ENCODE measurements at places on chromosomes 1 and 21.

DNA sequence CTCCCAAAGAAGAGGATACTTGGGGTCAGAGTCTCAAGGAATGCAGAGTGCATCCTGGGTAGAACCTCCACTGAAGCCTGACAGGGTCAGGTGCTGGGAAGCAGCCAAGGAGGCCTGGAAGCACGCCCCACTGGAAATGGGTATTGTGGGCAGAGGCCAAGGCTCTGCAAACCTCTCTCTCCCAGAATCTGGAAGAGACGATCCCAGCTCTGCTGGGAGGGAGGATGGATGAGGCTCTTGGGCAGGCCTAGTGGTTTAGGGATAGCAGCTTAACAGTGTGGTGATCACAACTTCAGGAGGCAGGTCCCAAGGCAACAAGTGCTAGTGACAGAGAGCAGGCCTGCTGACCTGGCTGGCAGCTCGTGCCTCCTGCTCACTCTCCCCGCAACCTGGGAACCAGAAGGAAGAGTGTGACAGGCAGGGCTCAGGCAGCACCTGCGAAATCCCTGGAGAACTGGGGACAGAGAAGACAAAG, 641.0 kb downstream of the PLPP3 start:
- DNase-seq = no peak

- no peak for DNase-seq
Observed at GRCh38 chr1:25039229-25039628, 109.2 kb upstream of the RUNX3 start.

- DNase-seq = no peak
Observed at GRCh38 chr1:3693321-3693720, 41.0 kb downstream of the TP73 start.

GRCh38 chr1:44249543-44249942, 36.3 kb downstream of the DMAP1 start:
- DNase-seq = no peak

GRCh38 chr1:94927405-94928175, 680 bp upstream of the CNN3 start:
- no peak for DNase-seq

GRCh38 chr1:109762821-109763645, 690 bp downstream of the EPS8L3 start:
- DNase-seq = peak; percentile 26

DNA sequence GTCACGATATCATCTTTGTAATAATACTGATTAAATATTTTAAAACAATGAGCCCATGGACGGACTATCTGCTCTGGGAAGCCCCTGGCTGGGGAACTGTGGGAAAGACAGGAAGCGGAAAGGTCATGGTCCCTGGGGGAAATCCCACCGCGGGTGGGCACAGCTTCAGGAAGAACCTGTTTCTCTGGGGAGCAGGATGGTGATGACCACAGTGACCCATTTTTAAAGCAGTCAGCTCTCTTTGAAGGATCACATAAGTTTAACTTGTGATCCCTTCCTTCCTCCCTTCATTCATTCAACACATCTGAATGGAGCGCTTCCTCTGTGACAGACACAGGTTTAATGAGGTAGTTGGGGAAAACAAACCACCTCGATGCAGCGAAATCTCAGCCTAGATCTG, 73.0 kb downstream of the DHRS3 start:
- no peak for DNase-seq

GRCh38 chr1:211196880-211197279, 62.3 kb upstream of the RCOR3 start:
- no peak for DNase-seq

DNA sequence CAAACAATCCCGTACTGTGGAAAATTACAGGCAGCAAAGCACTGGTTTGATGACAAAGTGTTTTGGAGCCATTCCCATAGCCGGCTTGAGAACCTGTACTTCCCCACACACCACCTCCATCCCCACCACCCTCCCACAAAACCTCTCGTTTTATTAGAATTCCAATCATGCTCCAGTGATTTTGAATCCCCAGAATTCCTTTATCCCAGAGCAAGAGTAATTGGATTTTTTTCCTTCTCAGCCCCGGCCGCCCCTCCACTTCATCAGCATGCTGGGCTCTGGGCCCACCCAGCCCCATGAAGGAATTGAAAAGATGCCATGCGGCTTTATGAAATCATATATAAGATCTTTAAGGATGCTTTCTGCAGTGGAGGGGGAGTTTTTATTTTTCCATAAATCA, 136.6 kb downstream of the OMA1 start:
- no peak for DNase-seq

DNA sequence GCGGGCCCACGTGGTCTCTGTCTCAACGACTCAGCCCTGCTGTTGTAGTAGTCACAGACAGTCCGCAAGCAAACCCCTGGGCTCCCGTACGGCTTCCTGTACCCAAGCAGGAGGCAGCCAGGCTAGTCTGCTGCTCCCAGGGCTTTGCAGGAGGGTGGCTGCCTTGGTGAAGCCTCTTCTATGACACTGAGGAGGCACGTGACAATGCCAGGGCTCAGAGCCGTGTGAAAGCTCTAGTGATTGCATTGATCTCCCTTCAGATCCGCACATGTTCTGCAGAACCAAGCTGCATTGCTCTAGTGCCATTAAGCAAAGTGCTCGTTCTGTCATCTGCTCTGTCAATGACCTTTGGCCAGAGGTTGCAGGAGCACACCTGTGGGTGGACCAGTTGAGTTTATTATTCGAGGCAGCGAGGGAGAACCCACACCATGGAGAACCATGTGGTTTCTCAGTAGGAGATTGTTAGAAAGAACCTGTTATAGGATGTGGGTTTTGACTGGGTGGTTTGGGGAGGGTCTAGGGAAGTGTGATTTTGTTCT, 18.0 kb downstream of the UMODL1 start:
- DNase-seq = no peak

DNA sequence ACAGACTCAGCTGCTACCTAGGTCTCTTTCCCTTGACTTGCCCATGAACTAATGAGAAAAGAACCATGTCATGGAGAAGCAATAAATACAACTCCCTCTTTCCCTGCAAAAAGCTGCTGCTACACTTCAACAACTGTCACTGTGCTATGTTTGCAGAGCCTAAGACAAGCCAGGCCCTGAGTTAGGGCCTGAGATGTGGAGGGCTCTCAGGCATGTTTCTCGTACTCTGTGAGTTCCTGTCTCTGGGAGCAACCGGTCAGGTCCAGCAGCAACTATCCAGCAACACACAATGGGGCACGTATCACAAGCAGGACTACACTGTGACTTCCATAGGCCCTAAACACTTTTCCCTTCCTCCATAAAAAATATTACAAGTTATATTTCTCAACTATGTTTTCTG, 91.7 kb downstream of the JAK1 start:
- DNase-seq = no peak

- no peak for DNase-seq
Observed at GRCh38 chr21:40667967-40668366, 179.0 kb downstream of the DSCAM start.

GRCh38 chr21:16797966-16798365, 714.9 kb upstream of the CXADR start:
- DNase-seq = no peak

DNA sequence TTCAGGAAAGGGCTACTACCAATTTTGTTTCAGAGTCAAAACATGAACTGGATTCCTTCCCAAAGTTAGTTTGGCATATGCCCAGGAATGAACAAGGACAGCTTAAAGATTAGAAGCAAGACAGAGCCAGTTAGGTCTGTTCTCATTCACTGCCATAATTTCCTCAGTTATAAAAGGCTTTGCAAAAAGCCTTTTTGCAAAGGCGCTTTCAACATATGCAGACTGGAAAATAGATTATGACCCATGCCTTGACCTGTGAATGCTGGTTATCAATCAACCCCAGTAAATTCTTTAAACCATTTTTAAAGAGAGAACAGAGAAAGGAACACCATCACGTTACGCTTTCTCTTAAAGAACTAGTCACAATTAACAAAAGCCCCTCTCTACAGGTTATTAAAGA, 1.7 kb upstream of the FRRS1 start:
- DNase-seq = no peak

DNA sequence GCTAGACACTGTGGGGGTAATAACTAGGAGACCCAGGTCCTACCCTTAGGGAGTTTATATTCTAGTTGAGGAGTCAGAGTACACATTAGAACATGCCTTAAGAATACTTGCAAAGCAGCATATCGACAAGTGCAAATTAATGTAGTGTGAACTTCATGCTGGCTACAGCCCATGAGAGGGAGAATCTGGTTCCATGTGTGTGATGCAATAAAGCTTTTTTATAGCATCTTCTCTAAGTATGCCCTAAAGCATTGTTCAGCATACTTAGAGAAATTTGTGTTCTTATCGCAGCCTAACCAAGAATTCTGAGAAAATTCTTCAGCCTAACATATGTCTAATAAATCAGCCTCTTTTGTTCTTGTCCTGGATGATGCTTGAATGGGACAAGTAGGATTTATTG, 95.5 kb downstream of the SDCCAG8 start:
- DNase-seq = no peak

DNA sequence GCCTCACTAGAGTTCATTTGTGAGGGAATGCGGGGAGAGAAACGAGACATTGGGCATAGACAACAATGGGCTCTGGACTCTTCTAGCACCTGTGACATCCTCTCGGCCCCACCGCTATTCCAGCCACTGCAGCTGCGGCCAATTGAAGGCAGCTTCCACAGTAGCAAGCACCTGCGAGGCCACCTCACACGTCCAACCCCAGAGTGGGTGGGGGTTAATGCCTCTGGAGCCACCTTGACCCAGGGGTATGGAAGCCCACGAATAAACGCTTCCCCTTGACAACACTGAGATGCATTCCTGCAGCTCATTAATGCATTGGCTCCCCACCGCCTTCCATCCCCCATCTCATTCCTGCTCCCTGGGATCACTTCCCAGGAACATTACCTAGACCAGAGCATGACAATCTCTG, 104.4 kb downstream of the GLIS1 start:
- no peak for DNase-seq

- no peak for DNase-seq
Observed at GRCh38 chr1:4678066-4678717, 23.8 kb downstream of the AJAP1 start.

DNA sequence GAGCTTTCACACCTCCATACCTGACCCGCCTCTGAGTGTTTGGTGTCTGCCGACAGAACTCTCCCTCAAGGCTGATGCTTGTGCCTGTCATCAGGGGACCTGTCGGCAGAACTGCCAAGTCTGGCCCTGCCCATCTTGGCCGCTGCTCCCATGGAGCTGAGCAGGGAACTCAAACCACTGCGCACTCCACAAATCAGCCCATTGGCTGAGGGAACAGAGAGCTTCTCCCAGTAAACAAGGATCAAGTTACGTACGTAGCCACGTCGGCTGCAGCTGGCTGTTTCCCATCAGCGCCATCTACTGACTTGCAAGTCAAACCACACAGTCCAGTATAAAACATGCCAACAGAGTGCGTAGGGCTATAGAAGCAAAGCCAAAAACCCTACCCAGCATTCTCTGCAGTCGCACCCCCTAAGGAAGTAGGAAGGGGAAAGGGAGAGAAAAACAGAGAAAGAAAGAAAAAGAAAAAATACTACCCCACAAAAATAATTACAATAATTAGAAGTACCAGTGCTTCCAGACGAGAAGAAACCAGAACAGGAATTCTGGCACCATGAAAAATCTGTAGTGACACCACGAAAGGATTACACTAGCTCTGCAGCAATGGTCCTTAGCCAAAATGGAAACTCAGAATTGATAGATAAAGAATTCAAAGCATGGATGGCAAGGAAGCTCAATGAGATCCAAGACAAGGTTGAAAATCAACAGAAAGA, 13.1 kb downstream of the KRTAP13-1 start:
- peak; percentile 23 for DNase-seq

DNA sequence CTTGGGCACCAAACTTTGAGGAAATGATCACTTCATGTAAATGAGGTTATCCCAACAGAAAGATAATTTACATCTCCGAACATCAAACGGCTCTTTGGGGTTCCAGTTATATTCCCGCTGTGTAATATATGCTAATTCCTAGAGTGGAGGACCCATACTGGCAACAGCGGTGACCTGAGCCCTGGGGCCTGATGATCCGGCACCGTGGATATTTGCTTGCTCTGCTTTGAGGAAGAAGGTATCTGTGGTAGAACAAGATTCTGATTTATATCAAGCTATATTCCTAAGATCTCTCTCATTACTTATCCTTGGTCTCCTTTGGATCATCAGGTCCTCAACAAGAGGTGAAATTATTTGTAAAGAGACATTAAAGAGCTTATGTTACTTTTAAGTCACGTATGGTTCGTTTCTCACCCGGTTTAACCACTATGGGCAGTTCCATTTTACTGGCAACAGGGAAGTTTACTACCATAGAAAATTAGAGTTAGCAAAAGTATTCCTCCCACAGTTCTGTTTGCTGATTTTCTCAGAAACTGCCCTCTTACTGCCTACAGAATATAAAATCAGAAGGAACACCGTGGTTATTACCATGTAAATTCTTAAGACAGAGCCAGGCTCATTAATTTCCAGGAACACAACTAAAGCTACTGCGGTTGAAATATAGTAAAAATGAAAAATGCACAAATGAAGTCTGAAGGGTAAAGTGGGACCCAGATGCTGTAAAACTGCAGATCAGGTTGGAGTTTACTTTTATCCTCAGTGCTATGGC, 56.7 kb downstream of the MRPL39 start:
- DNase-seq = no peak

- no peak for DNase-seq
Observed at GRCh38 chr1:77504986-77505385, 177.5 kb downstream of the ZZZ3 start.

DNA sequence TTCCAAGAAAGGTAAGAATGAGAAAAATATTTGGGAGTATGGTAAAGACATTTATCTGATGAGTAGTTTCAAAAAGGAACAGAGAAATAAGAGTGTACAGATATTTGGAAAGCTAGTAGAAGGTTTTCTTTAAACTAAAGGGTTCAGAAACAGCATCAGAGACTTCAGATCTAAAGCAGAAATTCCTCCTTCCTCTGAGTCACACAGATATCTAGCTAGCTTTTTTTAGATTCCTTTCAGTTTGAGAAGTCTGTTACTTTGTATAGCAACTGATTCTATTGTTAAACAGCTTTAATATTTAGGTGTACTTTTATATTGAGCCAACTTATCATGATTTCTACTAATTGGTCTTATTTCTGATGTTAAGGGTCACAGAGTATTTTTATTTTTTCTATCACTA, 4.7 kb downstream of the AMY2B start:
- DNase-seq = no peak

All from RWPE1 (cell line).